ENCODE measurements at places on chromosomes 7 and 10.

- no peak for ATAC-seq
Measured at GRCh38 chr7:139721821-139722220, 56.0 kb downstream of the HIPK2 start.

- ATAC-seq: no peak
Measured at GRCh38 chr10:82813856-82814255, 938.9 kb downstream of the NRG3 start.

- no peak for ATAC-seq
Measured at GRCh38 chr10:123475466-123475865, 190.7 kb upstream of the GPR26 start.

DNA sequence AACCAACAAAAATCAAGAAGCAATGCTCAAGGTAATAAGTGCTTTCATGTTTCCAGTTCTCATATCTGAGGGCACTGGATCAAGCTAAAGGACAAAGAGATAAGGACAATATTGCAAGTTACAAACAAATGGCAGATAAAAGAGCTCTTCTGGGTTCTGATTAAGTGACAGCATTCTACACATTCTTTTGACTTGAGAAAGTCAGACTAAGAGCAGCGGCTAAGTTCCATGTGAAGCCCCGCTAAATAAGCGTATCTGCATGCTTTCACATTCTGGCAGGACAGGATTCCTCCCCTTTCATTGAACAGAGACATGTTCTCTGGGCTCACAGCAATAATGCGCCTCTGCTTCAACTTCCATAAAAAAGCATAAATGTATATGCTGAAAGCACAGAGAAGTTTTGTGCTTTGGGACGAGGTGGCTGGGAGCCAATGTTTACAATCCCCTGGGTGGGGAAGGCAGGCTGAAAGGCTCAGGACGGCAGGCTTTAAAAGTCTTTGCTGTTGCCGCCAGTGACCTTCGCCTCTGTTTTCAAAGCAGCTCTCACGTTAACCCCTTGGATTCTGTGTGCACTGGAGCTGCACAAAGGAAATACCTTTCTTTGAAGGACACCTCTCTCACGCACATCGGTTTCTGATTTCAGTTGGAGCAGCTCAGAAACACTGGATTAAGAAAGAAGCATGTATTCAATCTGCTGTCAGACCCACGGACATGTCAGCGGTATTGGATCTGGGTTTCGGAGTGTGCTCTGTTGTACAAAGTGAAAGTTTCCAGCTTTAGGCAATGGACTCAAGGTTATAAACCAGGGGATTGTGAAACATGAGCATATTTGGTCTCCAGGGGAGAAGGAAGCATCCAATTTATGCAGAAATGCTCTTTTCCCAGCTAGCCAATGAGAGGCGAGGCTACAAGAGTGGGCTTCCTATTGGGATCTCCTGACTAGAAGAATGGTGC lies 105.4 kb upstream of the FAM133B start:
- no peak for ATAC-seq

GRCh38 chr10:47406548-47406869 lies 22.4 kb upstream of the ZNF488 start:
- ATAC-seq: no peak
